ENCODE measurements at places on chromosomes 6 and 20.

GRCh38 chr20:37095108-37095598, 644 bp downstream of the RBL1 start:
- DNase-seq, result no peak

GRCh38 chr20:11995805-11996567, 78.3 kb downstream of the BTBD3 start:
- DNase-seq, result no peak

GRCh38 chr6:109297406-109298110, 84.7 kb downstream of the CD164 start:
- DNase-seq, result no peak

- DNase-seq, result no peak
Observed at GRCh38 chr20:38961530-38962043, 557 bp upstream of the DHX35 start.

- no peak for DNase-seq
Observed at GRCh38 chr20:63120808-63121090, 95.2 kb downstream of the YTHDF1 start.

DNA sequence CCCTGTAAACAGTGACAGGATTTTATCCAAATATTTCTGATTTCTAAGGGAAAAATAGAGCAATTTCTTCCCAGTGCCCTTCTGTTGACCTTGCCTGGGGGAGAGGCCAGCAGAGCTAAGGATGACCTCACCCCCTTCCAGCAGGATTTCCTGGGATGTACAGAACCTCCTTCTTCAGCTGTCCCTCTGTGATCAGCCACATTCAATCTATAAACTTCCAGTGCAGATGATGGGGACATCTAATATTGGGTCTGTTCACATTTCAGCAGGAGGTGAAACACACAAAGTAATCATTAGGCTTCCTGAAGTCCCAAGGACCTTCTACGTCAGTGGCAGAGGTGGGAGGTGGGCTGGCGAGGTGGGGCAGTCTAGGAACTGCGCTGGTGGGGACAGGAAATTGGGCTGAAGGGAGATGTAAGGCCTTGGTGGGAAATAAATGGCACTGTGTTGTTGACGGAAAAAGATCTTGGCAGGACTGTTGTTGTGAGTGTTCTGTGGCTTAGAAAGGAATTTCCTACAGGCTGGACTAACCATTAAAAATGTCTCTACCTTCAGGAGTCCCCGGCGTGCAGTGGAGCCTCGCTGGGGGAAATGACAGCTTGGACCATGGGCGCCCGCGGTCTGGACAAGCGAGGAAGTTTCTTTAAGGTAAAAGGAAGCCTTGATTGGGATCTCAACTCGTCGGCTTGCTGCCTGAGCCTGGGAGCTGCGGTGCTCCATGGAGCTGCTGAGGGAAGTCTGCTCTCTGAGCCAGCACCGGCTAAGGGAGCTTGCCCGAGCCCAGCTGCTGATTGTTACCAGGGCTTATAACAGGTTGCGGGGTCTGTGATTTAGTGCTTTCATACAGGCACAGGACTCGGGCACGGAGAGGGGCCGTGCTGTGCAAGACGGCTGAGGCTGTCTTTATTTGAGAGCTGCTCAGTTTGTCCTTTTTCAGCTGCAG, 127.9 kb upstream of the NAA20 start:
- DNase-seq, result no peak

DNA sequence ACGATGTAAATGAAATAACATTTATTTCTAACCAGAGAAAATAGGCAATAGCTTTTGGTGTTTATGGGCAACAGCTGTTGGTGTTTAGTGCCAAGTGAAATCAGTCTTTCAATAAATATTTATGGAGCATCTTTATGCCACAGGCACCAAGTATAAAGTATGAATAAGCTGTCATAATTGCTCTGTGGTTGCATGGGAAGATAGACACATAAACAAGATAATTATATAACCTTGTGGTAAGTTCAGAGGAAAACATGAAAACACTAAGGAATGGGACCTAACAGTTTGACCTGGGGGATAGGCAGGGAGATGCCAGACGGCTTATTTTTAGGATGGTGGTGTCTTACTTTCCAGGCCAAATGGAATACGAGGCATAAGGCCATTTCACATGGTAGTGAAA, 110.9 kb downstream of the GFRAL start:
- DNase-seq, result no peak

DNA sequence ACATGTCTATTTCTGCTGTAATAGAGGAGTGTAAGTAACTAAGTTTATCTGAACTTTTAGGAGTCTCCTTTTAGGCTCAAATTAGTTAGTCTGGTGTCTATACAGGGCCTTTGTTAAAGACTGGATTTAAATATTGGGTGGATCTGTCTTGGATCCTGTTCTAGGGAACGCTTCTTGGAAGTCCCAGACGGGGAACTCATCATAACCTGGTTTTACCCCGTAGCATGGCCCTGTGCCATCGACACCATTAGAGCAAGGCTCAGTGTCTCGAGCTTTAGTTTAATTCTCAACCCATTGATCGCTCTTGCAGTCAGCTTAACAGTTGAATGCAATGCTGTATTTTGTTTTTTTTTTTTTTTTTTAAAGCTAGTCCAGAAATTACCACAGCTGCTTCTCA, 89.9 kb downstream of the CARMIL1 start:
- DNase-seq, result no peak

DNA sequence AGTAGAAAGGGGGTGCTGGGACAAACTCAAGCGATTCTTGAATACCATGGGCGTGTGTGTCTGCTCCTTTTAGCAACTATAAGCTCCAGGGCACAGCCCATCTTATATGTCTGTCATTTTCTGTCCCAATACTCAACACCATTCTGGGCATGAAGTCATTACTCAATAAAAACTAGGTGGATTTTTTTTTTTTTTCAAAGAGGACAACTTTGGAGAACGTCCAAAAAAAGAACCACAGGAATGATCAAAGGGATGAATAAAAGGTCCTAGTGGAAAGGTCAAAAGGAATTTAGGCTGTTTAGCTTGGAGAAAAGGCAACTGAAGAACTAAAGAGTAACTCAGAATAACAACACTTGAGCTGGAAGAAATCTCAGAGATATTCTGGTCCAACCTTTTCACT, 24.4 kb downstream of the UQCC1 start:
- no peak for DNase-seq

DNA sequence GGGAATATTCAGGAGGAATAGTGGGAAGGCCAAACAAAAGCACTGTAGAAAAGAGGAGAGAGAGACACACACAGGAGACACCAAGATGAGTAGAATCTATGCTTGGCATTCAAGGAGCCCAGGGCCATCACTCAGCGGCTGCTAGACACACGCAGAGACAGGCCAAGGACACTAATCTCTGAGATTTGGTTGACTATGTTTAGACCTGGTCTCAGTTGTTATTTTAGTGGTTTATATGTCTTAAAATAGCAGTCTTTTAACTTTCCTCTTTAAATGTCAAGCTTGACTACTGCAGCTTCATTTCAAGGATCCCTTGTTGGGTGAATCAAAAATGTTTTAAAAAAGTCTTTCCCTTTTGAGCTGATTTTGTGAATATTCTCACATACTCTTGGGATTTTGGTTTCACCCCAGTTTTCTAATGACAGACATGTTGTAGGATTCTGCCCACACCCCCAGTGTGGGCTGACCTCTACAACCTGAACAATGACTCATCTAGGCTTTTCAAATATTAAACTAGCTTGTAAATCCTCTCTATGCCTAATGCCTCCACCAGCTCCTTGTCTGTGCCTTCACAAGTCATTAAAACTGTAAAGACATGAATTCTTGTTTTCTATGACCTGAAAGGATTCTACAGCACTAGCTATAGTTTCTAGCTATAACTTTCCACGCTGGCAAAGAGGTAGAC, 142.7 kb upstream of the EXOC2 start:
- DNase-seq, result no peak

- no peak for DNase-seq
Observed at GRCh38 chr20:62063315-62063980, 2.2 kb downstream of the TAF4 start.

DNA sequence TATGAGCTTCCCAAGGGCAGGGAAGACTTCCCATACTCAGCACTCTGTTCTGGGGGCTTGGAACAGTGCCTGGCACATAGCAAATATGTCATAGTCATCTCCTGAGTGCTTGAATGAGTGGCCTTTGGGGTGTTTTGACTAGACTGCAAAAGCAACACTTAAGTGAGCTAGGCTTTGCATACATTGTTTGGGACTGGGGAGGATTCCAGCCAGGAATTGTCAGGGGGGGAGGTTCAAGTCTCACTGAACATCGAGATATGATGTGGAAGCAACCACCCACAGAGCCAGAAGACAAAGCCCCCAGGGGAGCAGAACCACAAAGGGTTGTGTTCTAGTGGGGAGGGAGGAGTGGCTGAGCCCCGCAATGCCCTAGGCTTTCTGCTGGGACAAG, 98.4 kb downstream of the SYCP2 start:
- DNase-seq, result no peak

- DNase-seq, result no peak
Observed at GRCh38 chr20:48131581-48131980, 346.3 kb upstream of the SULF2 start.

DNA sequence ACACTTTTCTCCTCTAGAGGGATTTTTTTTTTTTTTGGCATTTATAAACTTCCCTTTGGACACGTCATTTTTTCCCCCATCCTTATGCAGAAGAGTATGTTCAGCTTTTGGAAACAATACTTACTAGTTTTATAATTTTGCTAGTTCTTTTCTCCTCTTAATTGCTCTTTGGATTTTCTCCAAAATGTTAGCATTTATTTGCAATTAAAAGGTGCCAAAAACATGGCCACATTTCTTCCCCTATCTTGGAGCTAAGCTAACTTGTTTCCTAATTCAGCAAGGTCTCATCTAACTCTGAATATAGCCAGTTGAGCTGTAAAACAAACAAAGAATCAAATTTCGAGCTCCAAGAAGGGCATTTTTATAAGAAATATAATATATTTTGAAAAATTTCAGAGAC, 39.2 kb upstream of the RNF182 start:
- DNase-seq, result no peak

DNA sequence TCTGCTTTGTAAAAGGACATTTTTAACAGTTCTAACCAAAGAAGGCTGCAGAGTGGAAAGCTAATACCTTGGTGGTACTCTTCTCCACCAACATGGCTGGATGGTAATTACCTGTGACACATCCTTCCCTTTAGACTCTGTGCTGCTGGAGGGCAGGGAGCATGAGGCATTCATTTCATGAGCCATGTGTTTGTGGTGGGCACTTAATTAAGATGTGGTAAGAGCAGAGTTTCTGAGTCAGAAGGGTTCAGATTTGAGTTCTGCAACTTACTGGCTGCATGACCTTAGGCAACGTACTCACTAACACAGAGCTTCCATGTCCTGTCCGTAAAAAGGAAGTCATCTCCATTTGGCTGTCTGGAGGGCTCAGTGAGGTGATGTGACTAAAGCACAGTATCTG, 9.1 kb upstream of the ZNF133 start:
- DNase-seq, result no peak

DNA sequence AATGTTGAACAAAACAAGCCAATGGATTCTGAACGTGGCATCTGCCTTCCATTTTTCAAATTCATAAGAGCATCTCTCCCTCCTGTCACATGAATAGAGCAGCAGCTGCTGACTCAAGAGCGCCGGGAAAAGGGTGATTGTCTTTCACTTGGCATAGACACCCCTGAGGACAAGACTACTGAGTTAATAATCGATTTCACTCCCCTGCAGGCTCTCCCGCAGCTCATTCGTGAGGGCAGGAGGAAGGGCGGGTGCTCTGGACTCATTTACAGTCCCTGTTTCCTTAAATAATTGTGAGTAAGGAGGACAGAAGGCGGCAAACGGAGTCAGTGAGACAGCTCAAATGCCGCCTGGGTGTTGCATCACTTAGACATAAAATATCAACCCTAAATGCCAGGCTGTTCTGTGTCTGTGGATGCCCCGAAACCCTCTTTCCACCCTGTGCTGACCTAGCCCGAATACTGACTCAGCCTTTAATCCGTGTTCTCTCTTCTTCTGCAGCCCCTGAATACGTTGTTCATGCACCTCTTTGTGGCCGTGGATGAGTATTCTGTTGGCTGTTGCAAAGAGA, 21.6 kb downstream of the CFAP61 start:
- no peak for DNase-seq

DNA sequence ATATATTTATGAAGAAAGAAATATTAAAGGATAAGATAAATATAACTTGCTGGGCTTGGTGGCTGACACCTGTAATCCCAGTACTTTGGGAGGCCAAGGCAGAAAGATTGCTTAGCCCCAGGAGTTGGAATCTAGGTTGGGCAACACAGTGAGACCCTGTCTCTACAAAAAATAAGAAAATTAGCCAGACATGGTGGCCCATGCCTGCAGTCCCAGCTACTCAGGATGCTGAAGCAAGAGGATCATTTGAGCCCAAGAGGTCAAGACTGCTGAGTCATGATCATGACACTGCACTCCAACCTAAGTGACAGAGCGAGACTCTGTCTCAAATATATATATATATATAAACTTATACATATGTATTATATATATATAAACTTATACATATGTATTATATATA, 164.0 kb downstream of the MRPL14 start:
- DNase-seq, result no peak

GRCh38 chr20:31551163-31552081, 37.2 kb downstream of the HM13 start:
- no peak for DNase-seq

DNA sequence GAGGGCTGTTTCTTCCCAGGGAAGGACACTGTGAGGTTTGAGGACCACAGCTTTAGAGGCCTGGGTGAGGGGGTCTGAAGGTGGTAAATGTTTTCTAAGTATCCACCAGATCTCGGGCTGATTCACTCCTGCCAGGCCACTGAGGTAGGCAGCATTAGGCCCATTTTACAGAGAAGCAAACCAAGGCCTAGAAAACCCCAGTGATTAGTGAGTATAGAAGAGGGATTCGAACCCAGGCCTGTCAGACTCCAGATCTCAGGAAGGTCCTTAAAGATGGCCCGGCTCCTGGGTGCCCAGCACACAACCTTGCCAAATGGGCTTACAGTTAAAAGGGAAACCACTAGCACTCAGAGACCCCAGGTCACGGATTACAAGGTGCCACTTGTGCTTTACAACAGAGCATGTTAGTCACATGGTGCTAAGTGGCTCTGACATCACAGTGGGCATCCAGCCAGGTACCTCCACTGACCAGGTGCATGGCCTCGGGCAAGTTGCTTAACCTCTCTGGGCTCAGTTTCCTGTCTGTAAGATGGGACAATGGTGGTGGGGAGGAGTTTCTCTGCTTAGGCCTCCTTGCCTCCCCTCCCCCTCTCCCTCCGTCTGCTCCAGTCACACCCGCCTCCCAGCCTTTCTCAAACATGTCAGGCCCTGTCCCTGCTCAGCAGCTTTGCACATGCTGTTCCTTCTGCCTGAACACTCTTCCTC, 18.8 kb upstream of the SIRPA start:
- no peak for DNase-seq

DNA sequence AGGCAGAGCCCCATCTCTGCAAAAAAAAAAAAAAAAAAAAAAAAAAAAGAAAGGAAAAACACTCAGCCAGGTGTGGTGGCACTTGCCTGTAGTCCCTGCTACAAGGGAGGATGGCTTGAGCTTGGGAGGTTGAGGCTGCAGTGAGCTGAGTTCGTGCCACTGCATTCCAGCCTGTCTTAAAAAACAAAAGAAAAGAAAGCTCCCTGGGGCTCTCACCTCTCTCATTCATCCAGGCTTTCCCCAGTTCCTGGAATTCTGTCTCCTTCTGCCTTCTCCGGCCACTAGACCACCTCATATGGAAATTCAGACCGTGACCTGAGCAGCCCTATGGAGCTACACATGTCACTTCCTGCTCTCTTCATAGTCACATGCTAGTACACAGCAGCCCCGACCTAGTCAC, 101.1 kb upstream of the TAB2 start:
- no peak for DNase-seq

- no peak for DNase-seq
Observed at GRCh38 chr20:50456452-50457324, 53.5 kb upstream of the PTPN1 start.

- no peak for DNase-seq
Observed at GRCh38 chr6:34926655-34927054, 37.6 kb downstream of the ANKS1A start.

- no peak for DNase-seq
Observed at GRCh38 chr6:57064809-57065208, 18.3 kb downstream of the KIAA1586 start.

Data from thoracic aorta (tissue), 2 donors.